ENCODE measurements at places on chromosomes 3 and 15.

- DNase-seq, result no peak
These were observed 183.6 kb upstream of the ATP11B start for GRCh38 chr3:182609575-182610156.

GRCh38 chr3:111193472-111193871 lies 121.9 kb downstream of the NECTIN3 start:
- DNase-seq, result no peak

DNA sequence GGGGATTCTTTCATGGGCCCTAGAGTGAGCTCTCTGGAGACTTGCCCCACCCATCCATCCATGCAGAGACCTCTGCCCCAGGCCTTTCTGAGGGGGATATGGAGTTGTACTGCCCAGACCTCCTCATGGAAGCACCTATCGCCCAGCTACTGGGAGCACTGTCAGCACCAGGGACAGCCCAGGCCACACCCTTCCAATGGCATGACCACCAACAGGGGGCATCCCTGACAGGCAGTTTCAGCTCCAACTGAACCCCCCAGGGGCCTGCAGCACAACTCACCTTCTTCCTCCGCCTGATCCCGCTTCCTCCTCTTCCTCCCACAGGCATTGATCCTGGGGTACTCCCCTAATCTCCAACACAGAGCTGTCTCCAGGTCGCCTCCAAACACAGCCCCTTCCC lies 21.8 kb downstream of the MRPS11 start:
- no peak for DNase-seq

- DNase-seq, result no peak
These were observed 96.7 kb downstream of the ADCY5 start for GRCh38 chr3:123352134-123352554.

DNA sequence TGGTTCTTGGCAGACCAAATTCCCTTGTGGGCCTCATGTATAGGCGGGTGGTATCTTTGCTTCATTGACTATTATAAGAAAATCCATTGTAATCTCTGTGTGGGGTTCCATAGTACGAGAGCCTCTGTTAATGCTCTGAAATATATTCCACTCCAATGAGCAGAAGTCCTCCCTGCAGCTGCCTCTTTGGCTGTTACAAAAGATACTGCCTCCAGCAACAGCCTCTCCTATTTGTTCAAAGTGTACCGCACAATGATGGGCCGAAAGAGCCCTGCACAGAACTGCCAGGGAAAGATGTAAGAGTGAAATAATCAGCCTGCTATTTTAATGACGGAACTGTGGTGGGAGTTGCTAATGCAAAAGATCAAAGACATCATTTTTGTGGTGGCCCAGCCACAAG lies 48.9 kb downstream of the GRK7 start:
- DNase-seq, result no peak

- no peak for DNase-seq
These were observed 20.9 kb downstream of the SYN2 start for GRCh38 chr3:12024959-12025570.

DNA sequence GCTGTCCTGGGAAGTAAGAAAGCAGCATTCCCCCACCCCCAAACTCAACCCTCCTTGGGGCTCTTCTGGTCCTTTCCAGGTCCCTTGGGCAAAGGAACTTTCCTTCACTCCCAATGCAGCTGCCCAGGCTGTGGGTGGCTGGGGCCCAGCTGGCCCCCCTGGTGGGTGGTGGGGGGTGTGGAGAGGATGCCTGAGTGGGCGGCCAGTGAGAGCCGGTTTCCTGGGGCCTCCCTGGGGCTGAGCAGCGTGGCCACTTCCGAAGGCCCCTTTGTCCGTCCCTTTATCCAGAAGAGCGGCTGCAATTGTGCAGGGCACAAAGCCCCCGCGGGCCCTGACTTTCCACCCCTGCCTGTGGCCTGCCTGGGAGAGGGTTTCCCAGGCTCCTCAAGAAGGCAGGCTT lies 61.0 kb downstream of the RHCG start:
- no peak for DNase-seq

- no peak for DNase-seq
These were observed 33.1 kb upstream of the EIF5A2 start for GRCh38 chr3:170941551-170941950.

- DNase-seq, result no peak
These were observed 115.7 kb downstream of the STT3B start for GRCh38 chr3:31648286-31648968.

DNA sequence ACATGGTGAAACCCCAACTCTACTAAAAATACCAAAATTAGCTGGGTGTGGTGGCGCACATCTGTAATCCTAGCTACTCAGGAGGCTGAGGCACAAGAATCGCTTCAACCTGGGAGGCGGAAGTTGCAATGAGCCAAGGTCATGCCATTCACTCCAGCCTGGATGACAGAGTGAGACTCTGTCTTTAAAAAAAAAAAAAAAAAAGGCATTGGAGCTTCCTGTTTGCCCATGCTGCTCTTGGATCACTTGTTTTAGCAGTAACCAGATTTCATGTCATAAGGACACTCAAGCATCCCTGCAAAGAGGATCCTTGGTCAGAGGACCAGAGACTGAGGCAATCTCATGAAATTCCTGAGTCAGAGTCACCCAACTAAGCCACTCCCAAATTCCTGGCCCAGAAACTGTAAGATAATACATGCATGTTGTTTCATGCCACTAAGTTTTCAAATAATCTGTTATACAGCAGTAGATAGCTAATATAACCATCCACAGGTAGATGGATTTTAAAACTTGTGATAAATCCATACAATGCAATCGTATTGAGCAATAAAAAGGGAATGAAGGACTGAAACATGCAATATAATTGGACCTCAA lies 82.0 kb upstream of the XXYLT1 start:
- no peak for DNase-seq

- DNase-seq, result no peak
These were observed 3.6 kb upstream of the NCK1 start for GRCh38 chr3:136858381-136858780.

- peak; percentile 7 for DNase-seq
These were observed 383.1 kb upstream of the TPRG1 start for GRCh38 chr3:188788621-188789081.

DNA sequence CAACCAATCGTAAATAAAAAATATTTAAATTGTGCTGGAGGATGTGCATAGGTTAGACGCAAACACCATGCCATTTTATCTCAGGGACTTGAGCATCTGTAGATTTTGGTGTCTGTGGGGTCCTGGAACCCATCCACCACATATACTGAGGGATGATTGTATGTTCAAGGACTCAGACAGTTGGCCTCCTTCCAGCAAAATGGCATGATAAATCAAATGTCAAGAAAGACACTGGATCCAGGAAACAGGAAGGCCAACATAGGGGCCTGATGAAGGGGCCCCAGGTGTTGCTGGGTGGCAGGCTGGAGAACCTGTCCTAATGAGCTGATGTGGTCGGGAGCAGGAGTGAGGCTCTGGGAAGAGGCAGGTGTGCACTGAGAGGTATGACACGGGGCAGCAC lies 289.5 kb downstream of the GABRG3 start:
- no peak for DNase-seq

- no peak for DNase-seq
These were observed 333.8 kb upstream of the RBMS3 start for GRCh38 chr3:28947061-28947460.

DNA sequence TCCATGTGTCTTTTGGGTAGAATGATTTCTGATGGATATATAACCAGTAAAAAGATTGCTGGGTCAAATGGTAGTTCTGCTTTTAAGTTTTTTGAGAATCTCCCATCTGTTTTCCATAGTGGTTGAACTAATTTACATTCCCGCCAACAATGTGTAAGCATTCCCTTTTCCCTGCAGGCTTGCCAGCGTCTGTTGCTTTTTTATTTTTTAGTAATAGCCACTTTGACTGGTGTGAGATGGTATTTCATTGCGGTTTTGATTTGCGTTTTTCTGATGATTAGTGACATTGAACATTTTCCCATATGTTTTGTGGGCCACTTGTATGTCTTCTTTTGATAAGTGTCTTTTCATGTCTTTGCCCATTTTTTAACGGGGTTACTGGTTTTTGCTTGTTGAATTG lies 36.3 kb upstream of the MB21D2 start:
- no peak for DNase-seq

DNA sequence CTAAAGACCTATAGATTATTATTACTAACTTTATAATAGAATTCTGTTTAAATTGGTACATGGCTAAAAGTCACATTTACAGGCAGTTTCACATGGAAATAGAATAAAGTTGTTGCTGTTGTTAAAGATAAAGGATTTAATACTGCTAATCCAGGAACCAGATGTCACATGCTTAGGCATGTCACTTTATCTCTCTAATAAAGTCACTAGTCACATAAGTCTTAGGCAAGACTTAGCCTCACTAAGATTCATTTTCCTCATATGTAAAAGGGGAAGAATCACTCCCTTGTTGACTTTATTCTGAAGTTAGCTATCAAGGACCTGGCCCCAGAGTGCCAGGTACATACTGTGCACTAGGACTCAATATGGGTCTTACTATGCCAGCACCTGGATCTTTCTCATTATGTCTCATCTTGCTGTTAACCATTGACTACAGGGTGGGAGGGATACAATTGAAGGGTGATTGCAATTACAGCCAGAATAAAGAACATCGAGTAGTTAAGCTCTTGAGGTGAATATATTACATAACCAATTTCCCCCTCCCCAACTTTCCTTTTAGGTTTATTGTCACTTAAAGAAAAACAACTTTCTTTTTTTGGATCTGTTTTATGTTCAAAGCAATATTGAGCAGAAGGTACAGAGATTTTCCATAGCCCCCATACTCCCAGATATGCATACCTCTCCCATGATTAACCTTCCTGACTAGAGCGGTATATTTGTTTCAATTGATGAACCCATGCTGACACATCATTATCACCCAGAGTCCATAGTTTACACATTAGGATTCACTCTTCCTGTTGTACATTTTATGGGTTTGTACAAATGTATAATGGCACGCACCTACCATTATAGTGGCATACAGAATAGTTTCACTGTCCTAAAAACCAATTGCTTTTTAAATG lies 36.6 kb downstream of the LNP1 start:
- no peak for DNase-seq

DNA sequence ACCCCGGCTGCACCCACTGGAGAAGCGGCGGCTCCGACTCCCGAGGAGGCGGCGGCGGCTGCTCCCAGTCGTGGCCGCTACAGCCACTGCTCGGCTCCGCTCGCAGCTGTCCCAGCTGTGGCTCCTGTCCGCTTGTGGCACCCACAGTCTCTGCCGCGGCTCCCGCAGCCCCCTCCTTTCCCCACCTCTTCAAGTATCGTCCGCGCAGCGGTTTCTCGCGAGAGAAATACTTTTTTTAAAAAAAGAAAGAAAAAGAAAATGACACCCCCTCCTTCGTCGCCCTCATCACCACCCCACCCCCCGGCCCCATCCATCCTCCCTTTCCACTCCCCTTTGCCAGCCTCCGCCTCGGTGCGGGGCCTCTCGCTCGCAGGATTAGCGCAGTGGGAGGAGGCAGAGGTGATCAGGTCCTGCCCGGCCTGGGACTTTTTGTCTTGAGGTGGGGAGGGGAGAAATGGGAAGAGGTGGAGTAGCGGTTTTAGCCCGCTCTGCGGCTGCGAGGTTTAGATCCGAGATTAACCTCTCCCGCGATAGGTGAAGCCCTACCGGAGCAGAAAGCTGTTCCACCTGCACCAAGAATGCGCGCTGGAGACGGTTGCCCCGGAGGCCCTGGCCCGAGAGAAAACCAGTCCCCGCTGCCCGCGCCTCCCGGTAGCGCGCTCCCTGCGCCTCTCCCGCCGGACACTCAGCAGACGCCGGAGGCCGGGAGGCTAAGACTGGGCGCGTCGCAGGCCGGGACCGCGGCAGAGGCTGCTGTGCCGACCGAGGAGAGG lies at the start of gene FBN1:
Gene FBN1 (minus strand): TSS at position 152 of the 773 bp plus-strand sequence. CDS start 940 bp downstream, outside the sequence.
- no peak for DNase-seq

- DNase-seq, result no peak
These were observed 13.2 kb upstream of the SLC7A14 start for GRCh38 chr3:170599091-170599490.

DNA sequence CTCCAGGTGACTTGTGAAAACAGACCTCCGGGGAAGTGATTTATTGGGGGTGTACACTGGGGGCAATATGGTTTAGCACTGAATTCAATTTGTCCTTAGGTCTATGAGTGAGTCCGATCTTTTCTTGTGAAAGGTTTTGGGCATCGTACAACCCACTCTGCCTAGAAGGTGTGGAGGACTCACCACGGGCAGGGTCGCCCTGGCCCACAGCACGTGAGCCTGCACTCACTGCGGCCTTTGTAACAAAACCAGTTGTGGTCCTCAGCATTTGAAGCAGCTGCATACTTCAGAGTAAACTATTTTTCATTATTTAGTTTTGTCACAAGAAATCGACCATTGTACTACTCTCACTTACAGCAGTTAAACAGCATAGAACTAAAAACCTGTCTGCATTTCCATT lies 72.6 kb upstream of the BLM start:
- no peak for DNase-seq

DNA sequence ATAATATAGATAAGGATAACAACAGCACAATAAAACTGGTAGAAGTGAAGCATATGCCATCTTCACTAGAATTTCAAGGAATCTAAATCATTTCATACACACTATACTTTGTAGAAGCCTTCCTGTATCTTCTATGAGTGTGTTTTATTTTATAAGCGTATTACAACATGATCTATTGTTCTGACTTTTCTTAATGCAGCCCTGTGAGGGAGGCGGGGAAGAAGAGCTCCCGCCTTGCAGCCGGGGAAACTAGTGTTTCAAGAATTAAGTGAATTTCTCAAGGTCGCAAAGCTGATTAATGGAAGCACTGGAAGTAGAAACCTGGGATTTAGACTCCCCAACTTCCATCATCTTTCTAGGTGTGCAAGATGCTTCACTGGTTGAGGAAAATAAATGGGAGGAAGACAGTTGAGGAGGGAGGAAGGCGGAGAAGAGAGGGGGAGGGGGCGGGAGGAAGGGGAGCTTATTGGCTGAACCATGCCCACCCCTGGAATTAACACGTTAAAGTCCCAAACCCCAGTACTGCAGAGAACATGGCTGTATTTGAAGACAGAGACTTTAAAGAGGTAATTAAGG lies 32.9 kb downstream of the VGLL4 start:
- no peak for DNase-seq

GRCh38 chr3:122784436-122784835 lies 9.2 kb downstream of the HSPBAP1 start:
- DNase-seq, result no peak

DNA sequence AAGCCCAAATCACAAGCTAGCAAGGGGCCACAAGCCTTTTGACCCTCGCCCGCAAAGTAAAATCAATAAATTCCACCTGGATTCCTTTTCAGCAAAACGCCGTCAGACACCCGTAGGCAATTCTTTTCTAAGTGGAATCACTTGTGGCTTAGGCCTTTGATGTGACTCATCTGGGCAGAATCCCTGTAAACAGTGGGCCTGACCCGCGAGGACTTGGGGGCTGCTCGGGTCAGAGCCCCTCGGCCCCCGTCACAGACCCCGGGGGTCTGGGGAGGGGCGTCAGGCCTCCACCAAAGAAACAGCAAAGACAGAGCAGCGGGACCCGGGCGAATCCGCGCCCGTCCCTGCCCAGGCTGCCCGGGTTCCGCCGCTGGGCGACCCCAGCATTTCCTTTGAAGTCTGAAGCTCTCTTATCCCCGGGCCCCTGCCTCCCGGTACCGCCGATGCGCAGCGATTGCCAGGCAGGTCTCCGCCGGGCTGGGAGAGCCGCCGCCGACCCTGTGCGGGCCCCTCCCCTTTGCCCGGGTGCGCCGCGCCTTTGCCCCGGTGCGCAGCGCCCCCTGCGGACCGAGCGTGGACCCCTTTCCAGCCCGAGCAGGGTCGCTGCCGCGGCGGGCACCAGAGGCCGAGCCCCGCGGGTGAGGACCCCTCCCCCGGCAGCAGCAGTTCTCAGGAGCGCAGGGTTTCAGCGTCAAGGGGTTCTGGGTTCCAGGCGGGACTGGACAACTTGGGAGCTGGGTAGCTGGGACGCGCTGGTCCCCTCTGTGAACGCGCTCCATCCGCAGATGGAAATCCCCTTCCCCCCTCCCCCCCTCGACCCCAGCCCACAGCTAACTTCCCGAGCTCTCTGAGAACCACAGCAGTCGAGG lies 178.3 kb downstream of the UACA start:
- DNase-seq, result peak; percentile 12

All from stimulated activated CD8-positive, alpha-beta memory T cell treated with anti-CD3 and anti-CD28 coated beads, Interleukin-15, amount 100 ng/mL, for 1 hour (primary cell).